ENCODE measurements at places on chromosomes 2 and 18.

DNA sequence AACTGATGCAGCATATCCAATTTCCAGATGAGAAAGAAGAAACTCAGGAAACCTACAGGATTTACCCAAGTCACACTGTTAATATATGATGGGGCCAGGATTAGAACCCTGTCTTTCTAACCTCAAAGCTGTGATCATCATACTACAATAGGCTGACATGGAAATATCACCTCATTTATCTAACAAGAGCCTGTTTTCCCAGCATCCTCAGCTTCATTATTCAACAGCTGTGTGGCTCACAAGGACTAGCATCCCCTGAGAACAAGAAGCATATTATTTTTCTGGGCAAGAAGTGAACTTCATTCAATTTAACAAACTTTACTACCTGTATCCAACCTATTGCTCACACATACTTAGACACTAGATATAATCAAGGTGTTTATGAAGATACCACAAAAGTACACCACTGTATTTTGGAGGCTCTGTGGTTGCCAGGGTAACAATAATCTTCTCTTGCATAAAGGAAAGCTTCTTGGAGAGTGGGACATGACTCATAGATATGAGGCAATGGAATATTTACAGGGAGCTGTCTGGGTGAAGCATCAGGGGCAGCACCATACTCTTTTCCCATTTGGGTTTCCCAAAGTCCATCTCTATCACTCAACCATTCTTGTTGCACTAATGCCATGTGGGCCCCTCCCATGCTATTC, 218.2 kb downstream of the RAD51AP2 start:
- DNase-seq = no peak

DNA sequence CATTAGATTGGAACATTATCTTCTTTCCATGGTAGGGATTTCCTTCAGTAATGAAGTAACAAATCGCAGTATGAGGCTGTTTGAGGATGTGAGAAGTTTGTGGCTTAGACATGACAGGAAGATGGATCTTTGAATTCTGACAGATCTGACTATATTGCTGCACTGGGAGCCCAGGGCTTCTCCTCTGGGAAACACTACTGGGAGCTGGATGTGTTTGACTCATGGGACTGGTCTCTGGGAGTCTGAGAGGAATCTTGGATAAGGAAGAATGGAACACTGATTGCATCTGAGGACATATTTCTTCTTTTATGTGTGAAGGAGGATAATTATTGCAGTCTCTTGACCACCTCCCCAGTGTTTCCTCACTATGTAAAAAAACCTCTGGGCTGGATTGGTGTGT, 77.2 kb upstream of the ST6GAL2 start:
- no peak for DNase-seq

- no peak for DNase-seq
These were observed 66.4 kb downstream of the DCDC2C start for GRCh38 chr2:3769766-3770165.

DNA sequence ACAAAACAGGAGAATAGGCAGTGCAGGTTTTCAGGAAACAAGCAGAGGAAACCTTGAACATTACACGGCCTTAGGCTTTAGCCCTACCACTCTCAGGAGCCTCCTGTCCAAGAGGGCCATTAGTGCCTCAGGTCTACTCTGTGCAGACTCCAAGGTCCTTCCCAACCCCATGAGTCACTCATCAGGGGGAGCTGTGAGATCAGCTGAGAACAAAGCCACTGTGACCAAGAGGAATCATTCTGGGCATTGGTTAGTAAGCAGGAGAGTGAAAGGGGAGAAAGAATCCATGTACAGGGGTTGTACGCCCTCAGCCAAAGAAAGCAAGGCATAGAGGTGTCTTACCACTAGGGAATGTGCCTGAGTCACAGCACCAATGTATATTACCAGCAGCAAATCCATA, 680.3 kb downstream of the DPP10 start:
- no peak for DNase-seq

GRCh38 chr2:103139628-103140268, 377.9 kb downstream of the TMEM182 start:
- no peak for DNase-seq

GRCh38 chr2:15790326-15790725, 150.0 kb upstream of the MYCN start:
- DNase-seq = no peak

DNA sequence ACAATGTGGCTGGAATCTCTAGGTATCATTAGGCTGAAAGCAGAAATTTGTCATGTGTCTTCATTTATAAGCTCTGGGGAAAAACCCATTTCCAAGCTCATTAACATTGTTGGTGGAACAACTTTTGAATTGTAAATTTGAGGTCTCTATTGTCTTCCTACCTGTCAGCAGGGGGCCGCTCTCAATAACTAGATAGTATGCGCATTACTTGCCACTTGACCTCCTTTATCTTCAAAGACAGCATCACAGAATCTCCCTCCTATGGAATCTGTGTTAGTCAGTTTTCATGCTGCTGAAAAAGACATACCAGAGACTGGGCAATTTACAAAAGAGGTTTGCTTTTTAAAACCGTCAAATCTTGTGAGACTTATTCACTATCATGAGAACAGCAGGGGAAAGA, 223.1 kb downstream of the CALCRL start:
- no peak for DNase-seq

DNA sequence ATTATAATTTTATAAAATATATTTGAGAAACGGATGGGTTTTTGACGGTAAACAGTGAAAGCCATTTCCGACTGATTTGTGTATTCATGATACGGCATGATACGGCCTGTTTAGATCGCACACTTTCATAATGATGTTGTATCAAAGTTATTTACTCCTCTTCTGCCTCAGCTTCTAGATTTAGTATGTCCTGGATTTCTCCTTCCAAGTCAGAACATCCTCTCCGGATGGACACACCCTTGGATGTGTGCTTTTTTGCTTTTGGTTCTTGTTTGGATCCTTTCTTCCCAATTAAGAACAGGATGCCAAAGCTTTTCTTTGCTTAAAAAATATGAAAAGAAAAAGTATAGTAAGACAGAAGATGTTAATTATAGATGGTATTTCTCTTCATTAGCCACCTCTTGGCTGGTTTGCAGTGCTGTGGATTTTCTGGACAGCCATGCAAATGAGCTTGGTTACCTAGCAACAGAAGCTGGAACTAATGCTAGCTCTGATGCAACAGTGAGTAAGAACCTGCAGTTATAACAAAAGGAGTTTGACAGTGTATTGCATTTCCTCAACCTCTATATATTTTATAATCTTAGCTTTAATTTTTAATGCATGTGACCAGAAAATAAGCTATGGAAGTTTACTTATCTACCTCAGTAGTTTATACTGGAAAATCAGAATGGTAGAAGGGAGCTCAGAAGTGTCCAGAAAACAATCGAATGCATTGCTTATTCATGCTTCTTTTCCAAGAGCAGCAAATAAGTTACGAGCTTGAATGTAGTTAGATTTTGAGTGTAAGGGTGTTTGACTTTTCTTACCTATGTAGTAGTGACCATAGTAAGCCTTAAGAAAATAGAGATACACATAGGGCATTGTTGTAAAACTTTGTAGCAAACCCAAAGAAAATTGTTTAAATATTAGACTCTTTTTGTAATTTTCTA, 27.9 kb downstream of the RMND5A start:
- DNase-seq = no peak

GRCh38 chr2:80643598-80643997, 339.0 kb upstream of the LRRTM1 start:
- DNase-seq = no peak

- DNase-seq = no peak
These were observed 19.2 kb downstream of the RALB start for GRCh38 chr2:120271711-120272379.

GRCh38 chr2:228624733-228625132, 443.2 kb upstream of the SPHKAP start:
- no peak for DNase-seq

- no peak for DNase-seq
These were observed 2.3 kb downstream of the HDAC4 start for GRCh38 chr2:239398521-239398921.

DNA sequence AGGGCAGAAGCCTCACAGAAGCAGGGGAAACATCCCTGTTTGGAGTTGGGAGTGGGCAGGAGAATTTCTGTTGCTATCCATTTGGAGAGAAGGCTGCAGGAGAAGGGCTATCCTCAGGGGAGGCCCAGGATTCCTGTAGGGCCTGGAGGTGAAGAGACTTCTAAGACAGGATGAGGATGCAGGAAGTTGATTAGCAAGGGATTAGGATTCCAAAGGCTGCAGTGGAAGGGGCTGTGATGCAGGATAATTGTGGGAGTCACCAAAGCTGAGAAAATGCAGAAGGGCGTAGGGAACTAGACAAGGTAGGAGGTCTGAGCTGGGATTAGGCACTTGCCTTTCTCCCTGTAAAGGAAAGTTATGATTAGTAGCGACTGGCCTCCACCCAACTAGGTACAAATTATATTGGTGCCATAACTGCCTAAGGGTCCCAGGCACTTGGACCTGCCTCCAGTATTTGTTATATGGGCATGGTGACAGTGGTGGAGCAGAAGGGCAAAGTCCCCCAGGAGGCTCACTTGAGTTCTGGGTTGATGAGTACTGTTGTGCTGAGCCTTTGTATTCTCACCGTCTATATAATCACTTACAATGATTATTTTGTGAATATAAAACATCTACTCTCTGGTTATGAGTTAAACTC, 96.4 kb upstream of the MSTN start:
- DNase-seq = no peak

- no peak for DNase-seq
These were observed 254.1 kb upstream of the RASGRP3 start for GRCh38 chr2:33222309-33222708.

GRCh38 chr18:79947881-79948610, 3.4 kb downstream of the SLC66A2 start:
- DNase-seq = no peak

Measured in substantia nigra (tissue), 51 donors.